Cortex of kidney (tissue), 1 donor: ENCODE measurements at places on chromosomes 1 and 21.

DNA sequence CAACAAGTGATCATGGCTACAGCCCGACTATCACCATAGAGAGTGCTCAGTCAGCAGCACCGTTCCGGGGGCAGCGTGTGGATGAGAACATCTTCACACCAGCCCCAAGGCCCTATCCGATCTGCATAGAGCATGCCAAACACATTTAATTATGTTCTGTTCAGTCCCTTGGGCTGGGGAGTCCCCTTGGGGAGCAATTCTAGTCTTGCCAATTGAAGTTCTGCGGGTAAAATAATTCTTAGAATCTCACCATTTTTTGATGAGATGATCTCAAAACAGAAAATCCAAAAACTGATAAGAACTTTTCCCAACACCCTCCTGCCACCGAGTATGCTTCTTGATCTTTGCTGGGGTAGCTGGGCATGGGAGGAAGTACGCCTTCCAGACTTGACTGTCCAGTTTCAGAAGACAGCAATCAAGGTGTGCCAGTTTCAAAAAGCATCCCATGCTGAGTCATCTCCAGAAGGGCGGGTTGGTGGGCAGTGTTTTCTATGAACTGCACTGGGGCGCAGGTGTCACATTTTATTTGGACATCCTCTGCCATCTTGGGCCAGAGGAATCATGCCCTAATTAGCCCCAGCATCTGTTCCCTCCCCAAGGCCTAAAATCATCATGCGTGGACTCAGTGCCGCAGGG lies 20.8 kb upstream of the PTPRF start:
- DNase-seq, result no peak

DNA sequence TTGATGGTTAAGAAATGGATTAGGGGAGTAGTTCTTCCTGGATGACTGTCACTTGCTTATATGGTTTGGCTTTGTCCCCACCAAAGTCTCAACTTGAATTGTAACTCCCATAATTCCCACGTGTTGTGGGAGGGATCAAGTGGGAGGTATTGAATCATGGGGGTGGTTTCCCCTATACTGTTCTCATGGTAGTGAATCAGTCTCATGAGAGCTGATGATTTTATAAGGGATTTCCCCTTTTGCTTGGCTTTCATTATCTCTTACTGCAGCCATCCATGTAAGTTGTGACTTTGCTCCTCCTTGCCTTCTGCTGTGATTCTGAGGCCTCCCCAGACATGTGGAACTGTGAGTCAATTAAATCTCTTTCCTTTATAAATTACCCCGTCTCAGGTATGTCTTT lies 1621.1 kb downstream of the MRPL39 start:
- DNase-seq, result no peak

DNA sequence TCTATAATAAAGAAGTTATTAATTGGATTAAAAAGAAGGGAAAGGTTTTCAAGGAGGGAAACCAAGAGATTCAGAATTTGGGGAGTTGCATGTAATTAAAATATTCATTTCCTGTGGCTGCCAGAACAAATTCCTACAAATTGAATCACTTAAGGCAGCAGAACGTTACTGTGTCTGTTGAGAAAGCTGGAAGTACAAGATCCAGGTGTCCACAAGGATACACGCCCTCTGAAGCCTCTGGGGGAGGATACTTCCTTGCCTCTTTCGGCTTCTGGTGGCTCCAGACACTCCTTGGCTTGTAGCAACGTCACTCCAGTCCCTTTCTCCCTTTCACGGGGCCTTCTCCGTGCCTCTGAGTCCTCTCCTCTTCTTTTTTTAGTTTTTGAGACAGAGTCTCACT lies 67.9 kb downstream of the KAZN start:
- DNase-seq, result no peak

GRCh38 chr21:14080040-14080763 lies 130.6 kb downstream of the LIPI start:
- no peak for DNase-seq

GRCh38 chr1:80722611-80723010 lies 1078.1 kb upstream of the ADGRL2 start:
- no peak for DNase-seq

DNA sequence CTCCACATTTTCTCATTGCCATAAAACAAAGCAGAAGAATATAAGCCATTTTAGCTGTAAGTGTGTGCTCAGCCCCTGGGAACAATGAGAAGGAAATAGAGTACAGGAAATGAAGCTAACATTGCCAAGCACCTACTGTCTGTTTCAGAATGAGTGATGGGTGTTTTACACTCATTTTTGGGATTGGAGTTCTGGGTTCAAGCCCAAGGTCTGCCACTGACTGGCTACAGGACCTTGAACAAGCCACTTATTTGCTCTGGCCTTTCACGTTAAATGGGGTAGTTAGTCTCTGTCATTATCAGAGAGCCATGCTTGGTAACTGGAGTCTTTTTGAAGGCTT lies 80.7 kb upstream of the KAZN start:
- no peak for DNase-seq

- no peak for DNase-seq
Observed at GRCh38 chr1:44334968-44335367, 20.1 kb downstream of the ERI3 start.

DNA sequence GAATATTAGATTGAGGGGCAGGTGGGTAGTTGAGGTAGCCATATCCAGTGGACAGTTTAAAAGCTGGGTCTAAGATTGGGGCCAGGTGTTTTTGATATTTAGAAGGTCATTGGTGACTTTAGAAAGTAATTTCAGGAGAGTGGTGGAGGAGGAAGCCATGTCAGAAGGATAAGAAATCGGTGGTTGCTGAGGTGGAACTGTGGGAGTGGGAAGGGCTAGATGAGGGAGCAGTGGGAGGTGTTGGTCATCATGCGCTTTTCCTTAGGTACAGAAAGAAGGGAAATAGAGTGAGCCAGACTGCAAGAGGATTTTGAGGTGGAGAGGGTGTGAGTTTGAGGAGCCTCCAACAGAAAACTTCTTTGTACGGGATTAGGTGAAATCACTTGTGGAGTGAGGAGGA lies 7.2 kb downstream of the MTR start:
- no peak for DNase-seq

DNA sequence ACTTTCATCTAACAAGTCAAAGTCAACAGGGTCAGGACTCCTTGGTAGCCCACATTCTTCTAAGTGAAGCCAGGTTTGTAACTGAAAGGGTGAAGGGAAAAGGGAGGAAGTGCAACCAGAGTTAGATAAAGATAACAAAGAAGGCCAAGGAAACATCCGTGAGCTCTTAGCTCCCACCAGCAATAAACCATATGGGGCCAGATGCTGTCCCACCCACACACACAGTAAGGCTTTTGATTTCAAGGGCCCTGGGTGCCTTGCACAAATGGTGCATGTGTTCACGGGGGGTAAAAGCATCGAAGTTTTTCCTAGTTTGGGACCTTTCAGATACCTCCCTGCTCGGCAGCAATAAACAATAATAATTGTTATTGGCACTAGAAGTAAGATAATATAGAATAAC lies 5.1 kb upstream of the TIAM1 start:
- no peak for DNase-seq

DNA sequence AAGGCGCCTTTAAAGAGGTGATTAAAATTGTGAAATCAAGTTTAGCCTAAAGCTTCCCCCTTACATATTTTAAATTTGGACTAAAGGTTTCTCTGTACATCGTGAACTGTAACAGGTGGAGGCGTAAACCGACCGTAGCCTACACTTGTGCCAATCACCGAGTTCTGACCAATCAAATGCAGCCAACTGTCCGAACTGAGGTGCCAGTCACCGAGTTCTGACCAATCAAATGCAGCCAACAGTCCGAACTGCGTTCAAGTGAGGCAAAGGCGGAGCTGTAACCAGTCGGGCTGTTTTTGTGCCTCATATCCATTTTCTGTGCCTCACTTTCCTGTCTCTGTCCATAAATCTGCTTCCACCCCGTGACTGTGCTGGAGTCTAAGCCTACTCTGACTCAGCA lies 7.4 kb downstream of the TFF1 start:
- no peak for DNase-seq

DNA sequence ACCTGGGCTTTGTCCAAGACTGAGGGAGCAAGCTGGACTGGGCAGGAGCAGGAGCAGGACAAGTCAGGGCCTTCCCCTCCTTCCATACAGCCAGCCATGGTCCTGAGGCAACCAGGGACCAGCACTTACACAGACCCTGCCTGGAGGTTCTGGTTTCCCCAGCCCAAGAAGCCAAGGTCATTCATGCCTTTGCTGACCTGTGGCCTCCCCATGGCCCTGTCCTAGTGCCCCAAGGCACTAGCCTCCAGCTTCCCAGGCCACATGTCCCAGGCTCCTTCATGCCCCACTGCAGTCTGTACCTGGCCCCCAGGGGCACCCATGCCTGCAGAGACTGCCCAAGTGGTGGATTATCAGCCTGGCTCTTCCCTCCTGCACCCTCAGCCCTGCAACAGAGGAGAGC lies 243.9 kb downstream of the TOMM20 start:
- no peak for DNase-seq

DNA sequence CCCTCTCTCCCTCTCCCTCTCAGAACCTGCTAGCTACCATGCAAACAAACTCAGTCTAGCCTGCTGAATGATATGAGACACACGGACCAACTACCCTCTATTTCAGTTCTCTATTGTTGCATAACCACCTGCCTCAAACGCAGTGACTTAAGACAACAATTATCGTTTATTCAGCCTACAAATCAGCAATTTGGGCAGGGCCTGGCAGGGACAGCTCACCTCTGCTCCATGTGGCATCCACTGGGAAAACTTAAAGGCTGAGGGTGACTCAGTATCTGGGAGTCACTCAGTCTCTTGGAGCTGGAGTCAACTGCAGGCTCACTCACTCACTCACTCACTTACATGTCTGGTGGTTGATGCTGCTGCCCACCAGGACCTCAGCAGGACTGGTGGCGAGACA lies 121.3 kb downstream of the SEC16B start:
- no peak for DNase-seq

DNA sequence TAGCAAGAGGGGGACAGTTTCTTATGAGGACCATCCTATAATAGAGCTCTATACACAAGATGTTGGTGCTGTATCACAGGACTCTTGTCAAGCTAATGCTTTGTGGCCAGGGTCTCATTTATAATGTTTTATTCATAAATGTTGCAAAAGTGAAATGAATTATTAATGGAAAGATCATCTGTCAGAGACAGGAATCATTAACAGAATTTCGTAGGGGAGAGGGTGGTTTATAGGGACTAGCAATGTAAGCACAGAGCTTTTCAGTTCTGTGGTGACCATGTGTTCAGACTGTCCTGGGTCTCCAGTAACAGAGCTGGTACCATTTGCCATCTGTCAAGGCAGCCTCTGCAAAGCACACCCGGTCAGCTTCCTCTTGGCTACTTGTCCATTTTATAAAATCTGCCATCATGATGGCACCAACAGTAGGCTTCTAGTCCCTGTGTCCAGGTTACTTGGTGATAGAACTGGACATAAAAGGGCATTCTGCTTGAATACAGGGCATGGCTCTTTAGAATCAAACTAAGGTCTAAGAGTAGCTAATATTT lies 36.2 kb downstream of the LPAR3 start:
- no peak for DNase-seq

DNA sequence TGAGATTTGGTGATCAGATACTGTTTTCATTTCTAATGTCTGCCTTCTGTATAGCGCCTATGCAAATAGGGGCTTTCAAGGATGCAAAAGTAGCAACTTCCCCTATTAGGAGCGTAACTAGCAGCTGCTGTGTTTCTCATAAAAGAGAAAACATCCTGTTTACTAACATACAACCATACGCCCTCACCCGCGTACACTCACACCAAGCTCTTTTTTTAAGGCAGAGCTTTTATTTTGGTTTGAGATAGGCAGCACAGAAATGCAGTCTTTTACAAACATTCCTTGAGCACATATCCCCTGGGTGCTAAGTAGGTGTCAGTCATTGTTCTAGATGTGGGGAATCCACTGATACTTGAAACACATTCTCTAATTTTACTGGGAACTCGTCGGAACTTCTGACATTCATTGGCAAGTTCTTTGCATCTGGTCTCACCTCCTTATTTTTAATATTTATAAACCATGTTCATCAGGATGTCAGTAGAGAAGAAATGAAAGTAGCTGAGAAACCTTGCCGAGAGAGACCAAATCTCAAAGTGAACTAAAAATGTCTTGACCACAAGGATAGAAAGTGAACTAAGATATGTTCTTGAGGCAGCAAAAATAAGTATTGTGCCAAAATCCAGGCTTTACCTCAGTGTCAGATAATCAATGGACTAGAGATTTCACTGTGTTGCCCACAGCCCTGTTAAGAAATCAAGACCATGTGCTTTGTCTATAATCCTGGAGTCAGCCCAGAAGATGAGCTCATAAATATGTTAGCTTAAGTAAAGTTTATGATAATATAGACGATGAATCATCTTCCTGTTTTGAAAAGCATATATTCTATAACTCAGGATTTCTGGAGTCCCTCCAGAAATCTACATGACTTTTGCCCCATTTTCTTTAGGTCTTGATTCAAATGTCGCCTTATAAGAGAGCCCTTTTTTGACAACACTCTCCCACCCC lies 350.9 kb downstream of the ST6GALNAC3 start:
- no peak for DNase-seq

DNA sequence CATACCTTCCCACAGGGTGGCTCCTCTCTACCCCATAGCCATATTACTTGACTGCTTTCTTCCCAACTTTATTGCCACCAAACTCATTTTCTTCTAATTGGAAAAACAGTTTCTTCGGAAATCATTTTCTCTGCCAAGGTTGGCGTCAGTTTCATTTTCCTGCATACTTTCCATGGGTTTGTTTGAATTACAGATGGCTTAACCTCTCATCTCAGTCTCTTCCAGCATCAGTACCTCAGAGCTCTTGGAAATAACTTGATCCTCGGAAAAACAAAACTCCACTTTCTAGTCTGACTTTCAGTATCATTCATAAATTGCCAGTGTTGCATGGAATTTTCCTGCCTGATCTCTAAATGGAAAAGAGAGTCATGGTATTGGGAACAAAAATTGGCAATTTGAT lies 20.3 kb upstream of the PRDM2 start:
- DNase-seq, result no peak

DNA sequence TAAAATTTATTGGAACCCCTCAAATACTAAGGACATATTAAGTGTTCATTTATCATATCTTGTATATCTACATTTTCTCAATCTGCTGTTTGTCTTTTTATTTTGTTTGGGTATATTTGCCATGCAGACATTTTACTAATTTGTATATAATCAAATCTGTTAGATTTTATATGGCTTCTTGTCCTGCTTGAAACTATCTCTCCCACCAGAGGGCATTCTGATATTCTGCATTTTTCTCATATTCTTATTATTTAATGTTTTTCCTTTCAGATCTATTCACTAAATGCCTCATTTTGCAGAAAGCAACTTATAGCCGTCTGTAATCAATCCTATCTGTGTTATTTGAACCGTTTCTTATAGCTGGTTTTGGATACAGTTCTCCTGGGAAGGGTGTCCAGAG lies 745.5 kb downstream of the LRRIQ3 start:
- DNase-seq, result no peak
